Heart left ventricle (tissue), 16 donors: ENCODE measurements at places on chromosomes 16 and 17. TPM values are rescaled to one million over a fixed set of nuclear protein-coding genes. Genes with fewer than 3 reads are reported as not detected.

Gene CUEDC1
- total RNA-seq: 37.6 TPM

DNA sequence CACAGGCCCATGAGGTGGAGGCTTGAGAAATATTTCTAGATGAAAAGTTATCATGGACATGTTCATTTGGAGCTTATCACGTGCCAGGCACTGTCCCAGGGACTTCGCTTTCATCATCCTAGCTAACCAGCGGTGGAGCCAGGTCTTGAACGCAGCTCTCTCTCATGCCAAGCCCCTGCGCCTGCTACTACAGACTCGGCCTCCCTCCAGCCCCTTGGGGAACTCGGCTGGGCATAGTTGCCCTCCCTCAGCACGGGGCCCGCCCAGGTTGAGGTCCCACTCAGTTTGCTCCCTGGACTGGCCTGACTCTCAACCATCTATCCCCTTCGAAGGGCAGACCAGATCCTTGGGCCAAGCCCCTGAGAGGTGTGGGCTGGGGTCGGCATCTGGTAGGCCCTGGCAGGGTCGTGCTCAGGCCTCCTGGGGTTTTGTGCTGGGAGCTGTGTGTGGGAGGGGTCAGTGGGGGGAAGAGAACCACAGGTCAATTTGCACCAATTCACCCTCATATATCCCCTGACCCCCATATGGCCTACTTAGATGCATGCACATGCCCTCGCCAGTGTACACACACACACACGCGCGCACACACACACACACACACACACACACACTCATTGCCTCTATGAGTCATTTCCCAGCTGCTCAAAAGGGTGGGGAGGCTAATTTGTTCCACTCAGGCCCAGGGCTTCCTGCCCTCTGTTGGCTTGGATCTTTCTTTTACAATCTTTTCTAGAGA is 12.1 kb upstream of the SCN4A start:
- DNase-seq: peak; percentile 32
- no peaks in the 10 kb centered on the region for H3K36me3 ChIP-seq
- no peaks in the 10 kb centered on the region for H3K27me3 ChIP-seq

DNA sequence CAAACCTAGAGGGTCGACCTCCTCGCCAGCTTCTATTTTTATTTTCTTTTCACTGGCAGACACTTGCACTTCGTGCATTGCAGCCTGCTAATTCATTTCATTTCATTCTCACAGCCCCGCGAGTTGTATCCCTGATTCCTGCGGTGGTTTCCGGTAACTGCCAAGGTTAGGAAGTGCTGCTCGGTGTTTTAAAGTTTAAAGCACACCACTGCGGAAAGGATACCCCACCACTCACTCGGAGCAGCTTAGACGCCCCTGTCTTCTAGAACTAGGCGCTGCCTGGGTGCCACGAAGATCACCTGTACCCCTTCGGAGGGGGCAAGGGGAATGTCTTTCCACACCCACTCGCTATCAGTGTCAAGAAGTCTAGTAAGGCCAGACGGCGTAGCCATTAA is 509 bp downstream of the CNEP1R1 start:
- H3K36me3 ChIP-seq: peaks cover 26% of the 10 kb centered on the region
- peak overlapping the region; percentile 99 for H3K4me3 ChIP-seq
- H3K27me3 ChIP-seq: no peaks in the 10 kb centered on the region
- DNase-seq: no peak
- peaks cover 14% of the 10 kb centered on the region for H3K4me1 ChIP-seq

GRCh38 chr16:52690468-52690867 is 143.5 kb upstream of the TOX3 start:
- no peak for DNase-seq
- H3K27me3 ChIP-seq: no peaks in the 10 kb centered on the region
- H3K27ac ChIP-seq: no peak overlapping the region
